ENCODE measurements at places on chromosomes 4 and X.

DNA sequence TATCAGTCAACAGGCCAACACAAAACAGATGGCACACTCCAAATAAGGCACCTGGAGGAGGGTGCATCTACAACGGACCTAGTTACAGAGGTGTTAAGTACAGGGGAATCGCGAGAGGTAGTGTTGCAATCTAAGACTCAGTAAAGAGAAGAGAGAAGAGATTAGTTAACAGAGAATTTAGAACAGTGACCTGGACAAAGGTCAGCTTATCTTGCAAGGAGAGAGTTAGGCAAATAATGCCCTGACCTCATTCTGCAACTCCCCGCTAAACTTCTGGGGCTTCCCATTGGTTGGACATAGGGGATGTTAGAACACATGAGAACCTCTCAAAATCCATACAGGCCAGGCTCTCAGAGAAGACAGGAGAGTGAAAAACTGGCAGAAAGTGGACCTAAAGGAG, 289.4 kb upstream of the GK2 start:
- no peak for DNase-seq

- DNase-seq = no peak
Observed at GRCh38 chrX:77446908-77447652, at the start of gene FGF16. TSS of gene FGF16 (plus strand) at chrX:77447389. CDS start at chrX:77447675, 286 bp downstream.

GRCh38 chrX:15274946-15275345, 5.1 kb upstream of the ASB9 start:
- DNase-seq = no peak

GRCh38 chr4:53151489-53151788, 214.4 kb downstream of the SCFD2 start:
- DNase-seq = no peak

GRCh38 chrX:22975786-22976185, 24.0 kb upstream of the DDX53 start:
- no peak for DNase-seq

- DNase-seq = no peak
Observed at GRCh38 chr4:111744847-111745246, 400.4 kb upstream of the FAM241A start.

DNA sequence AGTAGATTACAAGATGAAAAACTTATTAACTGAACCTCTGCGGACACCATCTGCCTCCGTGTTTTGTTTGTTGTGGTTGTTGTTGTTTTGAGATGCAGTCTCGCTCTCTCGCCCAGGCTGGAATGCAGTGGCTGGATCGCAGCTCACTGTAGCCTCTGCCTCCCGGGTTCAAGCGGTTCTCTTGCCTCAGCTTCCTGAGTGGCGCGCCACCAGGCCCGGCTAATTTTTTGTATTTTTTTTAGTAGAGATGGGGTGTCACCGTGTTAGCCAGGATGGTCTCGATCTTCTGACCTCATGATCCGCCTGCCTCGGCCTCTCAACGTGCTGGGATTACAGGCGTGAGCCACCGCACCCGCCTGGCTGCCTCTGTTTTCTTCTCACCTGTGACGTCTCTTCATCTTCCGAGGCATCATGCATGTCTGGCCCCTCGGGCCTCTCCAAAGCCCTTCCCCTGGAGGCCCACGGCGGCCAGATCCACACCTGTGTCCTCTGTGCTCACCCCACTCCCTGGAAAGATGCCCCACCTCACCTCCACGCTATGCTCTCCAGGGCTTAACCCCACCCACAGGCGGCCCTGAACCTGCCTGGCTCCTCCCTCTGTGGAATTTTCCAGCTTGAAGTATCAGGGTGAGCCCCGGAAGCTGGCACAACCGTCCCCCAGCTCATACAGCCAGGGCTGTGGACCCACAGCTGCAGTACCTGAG, 77.0 kb upstream of the MXD4 start:
- no peak for DNase-seq

DNA sequence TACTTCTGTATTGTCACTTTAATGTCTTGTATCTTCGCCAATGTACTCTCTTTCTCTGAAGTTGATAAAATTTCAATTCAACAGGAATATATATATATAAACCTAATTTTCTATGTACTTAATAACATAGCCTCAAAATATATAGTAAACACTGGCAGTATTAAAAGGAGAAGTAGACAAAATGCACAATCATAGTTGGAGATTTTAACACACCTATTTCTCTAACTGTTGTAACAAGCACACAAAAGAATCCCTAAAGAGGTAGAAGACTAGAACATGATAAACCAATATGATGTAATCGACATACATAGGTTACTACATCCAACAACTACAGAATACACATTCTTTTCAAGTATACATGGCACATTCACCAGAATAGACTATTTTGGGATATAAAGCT, 65.5 kb downstream of the ZNF81 start:
- DNase-seq = no peak

DNA sequence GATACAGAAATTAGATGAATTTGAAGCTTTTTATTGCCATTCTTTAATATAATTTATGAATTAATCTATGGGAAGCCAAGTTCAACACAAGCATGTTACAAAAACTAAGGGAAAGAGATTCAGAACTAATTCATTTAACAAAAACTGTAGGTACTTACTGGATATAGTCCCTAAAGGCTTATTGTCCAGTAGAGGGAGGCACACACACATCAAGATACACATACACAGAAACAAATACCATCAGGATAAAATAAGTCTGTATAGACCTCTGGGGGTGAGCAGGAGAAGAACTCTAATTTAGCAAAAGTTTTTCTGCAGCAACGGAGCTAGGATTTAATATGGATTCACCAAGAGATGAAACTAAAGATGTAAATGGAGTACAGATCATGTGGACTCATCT, 83.0 kb upstream of the IL13RA1 start:
- DNase-seq = peak; percentile 50

DNA sequence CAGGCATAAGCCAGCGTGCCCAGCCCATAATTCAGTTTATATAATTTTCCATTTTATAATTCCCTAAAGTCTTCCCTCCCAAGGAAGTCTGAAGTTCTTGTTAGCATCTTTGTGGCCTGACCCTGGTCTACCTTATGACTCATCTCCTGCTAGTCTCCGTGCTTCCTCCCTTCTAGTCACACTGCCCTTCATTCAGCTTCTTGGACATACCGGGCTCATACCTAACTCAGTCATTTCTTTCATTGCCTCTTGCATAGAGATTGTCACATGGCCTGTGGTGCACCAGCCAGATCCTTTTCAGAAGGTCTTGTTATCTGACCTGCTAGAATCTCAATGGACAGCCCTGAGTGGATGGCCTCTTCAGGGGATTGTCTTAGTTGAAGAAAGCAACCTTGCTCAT, 22.8 kb upstream of the MAML3 start:
- DNase-seq = peak; percentile 25

DNA sequence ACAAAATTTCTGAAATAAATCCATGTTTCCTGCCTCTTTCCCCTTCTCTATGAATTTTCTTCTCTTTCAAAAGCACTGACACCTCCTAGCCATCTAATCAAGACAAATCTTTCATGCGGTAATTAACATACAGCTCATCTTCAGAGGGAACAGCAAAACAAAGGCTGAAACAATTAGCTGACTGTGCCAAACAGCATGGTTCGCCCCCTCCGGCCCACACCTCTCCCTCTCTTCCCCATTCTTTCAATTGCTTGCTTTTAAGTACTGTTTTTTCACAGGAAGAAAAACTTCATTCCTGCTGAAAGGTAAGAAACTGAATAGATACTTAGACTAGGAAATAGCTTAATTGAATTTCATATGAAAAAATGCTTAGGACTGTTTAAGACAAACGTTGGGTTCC, 291.1 kb upstream of the NOCT start:
- no peak for DNase-seq

GRCh38 chrX:114065577-114066223, 518.2 kb upstream of the HTR2C start:
- DNase-seq = no peak

- peak; percentile 31 for DNase-seq
Observed at GRCh38 chrX:92232182-92232581, 453.0 kb downstream of the PCDH11X start.

GRCh38 chr4:99024481-99025275, 29.2 kb downstream of the METAP1 start:
- no peak for DNase-seq

GRCh38 chr4:52783069-52783468, 31.8 kb upstream of the ERVMER34-1 start:
- DNase-seq = no peak
